ENCODE measurements at places on chromosomes 5 and 9. TPM values are rescaled to one million over a fixed set of nuclear protein-coding genes. Genes with fewer than 3 reads are reported as not detected.

PTGES gene
- 6.3 TPM for total RNA-seq

OMD gene
- not detected for total RNA-seq

CA9 gene
- total RNA-seq, result 0.76 TPM

FSD1L gene
- total RNA-seq, result 3.6 TPM

NIPAL4 gene
- total RNA-seq, result 3.2 TPM

Data from Calu3 (cell line).